ENCODE measurements at places on chromosomes 3 and 15. TPM values are rescaled to one million over a fixed set of nuclear protein-coding genes. Genes with fewer than 3 reads are reported as not detected.

DNA sequence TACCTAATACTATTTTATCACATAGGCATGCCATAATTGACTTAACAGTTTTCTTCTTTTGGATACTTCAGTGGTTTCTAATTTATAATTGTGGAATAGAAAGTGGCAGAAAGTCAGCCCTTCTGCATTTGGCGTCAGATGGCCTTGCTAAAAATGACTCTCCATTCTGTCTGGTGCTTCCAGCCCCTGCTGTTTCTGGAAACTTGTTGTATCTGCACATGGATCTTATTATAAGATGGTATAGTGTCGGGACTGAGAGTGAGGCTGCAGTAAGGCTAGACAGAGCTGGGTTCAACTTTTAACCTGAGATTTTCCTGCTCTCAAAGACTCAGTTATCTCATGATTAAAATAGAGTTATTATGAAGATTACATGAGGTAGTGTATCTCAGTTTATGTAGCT lies 74.8 kb upstream of the WDR72 start:
- DNase-seq: no peak

DNA sequence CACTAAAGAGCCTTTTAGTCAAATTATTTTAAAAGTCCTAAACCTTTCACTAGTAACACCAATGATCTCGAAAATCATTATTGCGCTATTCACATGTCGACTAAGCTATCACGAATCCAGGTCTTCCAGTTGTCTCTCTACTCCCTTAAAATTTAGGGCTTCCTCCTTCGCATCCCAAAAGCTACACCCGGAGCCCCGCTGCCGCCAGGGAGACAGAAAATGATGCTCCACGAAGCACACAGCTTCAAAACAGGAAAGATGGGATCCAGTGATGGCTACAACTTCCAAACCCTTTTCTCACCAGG lies 253 bp downstream of the IFT80 start:
- DNase-seq: no peak

GRCh38 chr15:86300390-86301125 lies 220.9 kb downstream of the AGBL1 start:
- no peak for DNase-seq

GRCh38 chr15:65421360-65422215 lies 1.2 kb downstream of the IGDCC4 start:
- peak; percentile 79 for DNase-seq

DNA sequence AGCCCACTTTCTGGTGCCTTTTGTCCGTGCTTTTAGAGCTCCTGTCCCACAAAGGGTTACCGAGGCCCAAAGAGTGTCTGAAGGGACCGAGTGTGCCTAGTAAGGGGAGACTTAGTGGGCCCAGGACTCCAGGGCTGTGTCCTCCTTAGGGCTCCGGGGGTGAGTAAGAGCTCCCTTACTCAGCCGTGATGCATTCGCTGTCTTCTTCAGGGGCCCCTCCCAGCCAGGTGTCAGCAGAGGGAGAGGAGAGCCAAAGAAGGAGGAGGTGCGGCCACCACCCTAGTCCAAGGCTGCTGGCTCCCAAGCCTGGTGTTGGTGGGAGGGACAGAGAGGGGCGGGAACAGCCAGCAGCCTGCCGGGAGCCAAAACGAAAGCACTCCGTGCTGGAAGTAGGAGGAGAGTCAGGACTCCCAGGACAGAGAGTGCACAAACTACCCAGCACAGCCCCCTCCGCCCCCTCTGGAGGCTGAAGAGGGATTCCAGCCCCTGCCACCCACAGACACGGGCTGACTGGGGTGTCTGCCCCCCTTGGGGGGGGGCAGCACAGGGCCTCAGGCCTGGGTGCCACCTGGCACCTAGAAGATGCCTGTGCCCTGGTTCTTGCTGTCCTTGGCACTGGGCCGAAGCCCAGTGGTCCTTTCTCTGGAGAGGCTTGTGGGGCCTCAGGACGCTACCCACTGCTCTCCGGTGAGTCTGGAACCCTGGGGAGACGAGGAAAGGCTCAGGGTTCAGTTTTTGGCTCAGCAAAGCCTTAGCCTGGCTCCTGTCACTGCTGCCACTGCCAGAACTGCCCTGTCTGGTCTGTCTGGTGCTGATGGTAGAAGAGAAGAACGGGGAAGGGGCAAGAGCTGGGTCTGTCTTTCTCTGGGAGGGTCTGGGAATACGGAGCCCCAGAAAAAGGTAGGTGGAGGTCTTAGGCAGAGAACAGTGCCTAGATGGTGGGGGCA lies at the start of gene IL17RC:
Gene IL17RC, plus strand, starts transcription at position 365 of the 947 bp plus-strand sequence. Its CDS starts 218 bp downstream, at position 583.
- peak; percentile 94 for DNase-seq

DNA sequence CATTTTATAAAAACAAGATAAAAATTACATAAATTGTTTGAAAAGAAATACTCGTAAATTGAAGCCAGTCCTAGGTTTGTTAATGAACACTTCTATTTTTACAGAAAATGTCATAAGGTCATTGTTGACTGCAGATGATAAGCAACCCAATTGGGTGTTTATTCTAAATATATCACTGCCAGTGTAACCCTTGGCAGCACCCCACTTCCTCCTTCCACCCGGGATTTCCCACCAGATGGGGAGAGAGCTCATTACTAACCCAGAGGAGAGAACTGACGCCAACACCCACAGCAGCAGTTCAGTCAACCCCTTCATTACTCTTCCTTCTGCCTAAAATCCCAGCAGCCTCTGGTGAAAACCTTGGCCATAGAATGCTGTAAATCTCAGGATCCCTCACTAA lies 307.6 kb downstream of the GAP43 start:
- no peak for DNase-seq

DNA sequence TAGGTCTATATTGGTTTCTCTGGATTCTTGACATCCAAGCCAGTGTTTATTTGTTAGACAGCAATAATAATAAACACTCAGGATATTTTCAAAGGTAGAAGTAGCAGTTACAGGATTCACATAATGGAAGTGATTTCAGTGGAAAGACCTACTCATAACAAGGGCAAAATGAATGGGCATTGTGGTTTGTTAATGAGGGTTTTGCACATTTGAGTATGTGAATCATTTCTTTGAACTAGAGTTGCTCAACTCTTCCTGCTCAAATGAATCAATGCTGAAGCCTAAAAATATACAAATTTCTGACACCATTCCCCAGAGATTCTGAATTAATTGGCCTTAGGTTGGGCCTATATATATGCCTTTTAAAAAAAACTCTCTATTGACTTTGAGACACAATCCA lies 4.1 kb upstream of the COL6A5 start:
- no peak for DNase-seq

DNA sequence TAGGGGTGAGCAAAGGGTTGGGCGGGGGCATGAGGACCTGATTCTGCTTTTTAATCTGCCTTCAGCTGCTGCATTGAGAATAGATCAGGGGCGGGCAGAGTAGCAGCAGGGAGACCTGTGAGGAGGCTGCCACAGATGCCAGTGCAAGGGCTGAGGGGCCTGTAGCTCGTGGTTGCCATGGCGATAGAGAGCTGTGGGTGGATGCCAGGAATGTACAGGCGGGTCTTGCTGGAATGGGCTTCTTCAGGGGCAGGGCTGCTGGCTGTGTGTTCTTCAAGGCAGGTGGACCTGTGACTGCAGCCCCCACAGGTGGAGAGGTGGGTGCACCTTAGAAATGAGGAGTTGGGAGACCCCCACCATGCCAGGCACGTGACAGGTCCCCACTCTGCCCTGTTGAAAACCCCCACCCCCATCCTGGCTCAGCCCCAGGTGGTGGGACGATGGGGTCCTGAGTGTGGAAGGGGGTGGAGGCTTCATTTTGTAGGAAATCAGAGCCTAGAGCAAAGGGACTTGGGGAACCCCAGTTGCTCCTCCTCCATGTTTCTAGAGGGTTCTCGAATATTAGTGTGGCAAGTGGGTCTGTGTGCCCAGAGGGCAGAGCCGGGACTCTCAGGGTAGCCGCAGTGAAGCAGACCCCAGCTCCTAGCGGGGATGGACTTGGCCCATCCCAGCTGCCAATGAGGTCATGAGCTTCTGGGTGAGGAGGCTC lies 38.3 kb downstream of the SLC6A6 start:
- DNase-seq: no peak

GRCh38 chr3:26369133-26369532 lies 253.4 kb upstream of the LRRC3B start:
- no peak for DNase-seq

GRCh38 chr3:149315694-149316093 lies 17.7 kb downstream of the TM4SF18 start:
- no peak for DNase-seq

GRCh38 chr3:181868576-181869082 lies 156.9 kb downstream of the SOX2 start:
- no peak for DNase-seq

- no peak for DNase-seq
Measured at GRCh38 chr3:171954690-171955383, 84.5 kb upstream of the FNDC3B start.

- no peak for DNase-seq
Measured at GRCh38 chr3:95798628-95799027, 1015.8 kb upstream of the EPHA6 start.

GRCh38 chr3:65126527-65127410 lies 439.0 kb upstream of the ADAMTS9 start:
- DNase-seq: no peak

DNA sequence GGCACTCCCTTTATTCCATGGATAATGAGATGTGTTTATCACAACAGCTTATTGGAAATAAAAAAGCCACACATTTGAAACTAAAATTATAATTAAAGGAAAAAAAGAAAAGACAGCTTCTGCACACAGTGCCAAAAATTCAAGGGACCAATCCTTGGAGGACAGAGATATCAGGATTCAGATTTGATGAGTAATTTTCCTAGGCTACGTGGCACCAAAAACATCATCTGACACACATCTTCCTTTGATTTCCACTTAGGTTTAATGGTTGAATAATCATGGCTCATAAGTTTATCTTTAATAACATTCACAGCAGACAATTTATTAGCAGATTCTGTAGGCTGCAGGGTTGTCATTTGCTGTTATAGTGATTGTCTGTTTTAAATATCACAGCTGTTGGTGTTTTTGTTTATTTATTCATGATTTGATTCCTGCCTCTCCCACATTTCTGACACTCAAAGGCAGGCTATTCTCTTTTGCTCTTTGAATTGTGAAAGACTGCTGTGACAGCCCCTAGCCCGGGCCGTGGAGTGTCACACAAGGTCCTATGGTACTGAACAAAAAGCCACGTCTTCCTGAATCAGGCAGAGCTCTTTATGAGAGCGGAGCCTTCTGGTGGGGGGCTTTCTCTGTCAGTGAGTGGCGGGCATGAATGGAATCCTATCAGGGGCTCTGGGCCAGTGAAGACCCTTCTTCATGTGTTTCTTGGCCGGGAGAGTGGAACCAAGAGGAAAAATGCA lies 708.5 kb downstream of the SQOR start:
- no peak for DNase-seq

- no peak for DNase-seq
Measured at GRCh38 chr3:45409921-45410320, 21.5 kb downstream of the LARS2 start.

DNA sequence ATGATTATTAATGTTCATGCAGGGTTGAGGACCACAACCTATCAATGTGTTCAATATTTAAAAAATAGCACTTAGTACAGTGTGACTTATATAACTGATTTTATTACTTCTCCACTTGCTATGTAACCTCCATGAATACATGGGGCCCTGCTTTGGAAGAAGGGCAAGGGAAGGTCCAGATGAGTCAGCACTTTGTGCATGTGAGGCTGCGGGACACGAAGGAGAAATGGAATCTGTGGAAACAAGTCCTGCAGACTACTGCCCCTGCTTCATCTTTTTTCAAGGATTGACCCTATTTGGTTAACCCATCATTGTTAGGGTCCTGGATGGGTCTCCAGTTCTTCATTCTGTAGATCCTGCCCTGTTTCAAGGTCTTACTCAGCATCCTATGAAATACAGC lies 1.6 kb downstream of the NXPE3 start:
- no peak for DNase-seq

DNA sequence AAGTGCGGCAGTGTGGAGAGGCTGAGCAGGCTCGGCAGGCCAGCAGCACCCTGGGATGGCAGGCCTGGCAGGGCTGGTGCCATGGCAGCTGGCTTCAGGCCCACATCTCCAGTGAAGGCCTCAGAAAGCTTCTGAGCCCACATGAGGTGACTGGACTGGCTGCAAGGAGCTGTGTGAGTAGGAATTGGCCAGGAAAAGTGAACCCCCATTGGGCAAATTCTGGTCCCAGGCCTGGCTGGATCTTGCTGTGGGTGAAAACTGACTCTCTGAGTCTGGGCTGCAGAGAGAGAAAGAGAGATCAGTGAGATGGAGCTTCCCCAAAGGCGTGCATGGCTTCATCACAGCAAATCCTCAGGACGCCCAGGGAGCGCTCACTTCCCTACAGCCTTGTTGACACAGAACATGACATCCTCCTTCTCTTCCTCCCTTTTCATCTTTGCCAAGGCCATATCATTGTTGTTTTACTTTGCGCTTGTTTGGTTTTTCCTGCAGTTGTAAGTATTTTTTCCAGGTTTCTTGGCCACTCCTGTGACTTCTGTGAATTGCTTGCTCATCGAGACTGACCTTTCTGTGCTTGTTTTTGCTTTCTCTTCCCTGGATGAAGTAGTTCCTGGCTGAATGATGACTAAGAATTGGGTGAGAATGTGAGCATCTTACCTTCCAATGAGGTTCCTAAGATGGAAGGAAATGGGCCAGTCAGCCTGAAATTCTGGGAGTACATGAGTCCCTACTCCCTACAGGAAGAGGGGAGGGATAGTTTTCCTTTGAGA lies 299.1 kb downstream of the TLE3 start:
- DNase-seq: no peak

DNA sequence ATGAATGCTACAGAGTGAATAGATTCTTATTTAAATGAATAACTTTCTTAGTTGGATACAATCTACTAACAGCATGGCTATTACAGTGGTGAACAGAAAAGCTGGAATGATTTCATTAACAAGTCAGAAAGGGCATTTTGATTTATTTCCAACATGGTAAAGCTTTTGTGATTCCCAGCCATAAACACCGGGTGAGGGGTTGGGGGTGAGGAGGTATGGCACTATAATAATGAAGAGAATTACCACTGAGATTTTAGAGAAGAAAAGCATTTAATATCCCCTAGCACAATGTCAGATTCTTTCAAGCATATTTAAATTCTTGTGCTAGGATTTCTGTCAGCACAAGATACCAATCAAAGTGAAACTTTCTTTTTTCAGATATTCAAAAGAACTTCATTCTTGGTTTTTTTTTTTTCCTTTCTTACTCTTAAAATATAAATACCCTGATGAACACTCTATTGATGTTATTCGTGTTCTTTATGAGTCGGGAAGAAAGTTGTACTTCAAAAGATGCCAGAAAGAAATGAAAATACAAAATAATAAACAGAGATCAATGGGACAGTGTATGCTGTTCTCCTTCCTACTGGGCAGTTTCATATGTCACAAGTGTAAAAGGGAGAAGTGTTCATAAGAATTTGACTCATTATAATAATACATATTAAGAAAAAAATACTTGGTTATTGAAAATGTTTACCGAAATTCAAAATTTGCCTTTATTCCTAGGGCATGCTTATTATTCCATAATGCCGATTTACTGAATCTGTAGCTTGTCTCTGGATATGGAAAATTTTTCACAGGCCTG lies 522.8 kb downstream of the CADM2 start:
- DNase-seq: no peak

The CCNB2 gene
- total RNA-seq: 9.5 TPM

The NOX5 gene
- not detected for total RNA-seq

The ACOX2 gene
- total RNA-seq: 9.1 TPM

The NME9 gene
- total RNA-seq: not detected

The HCLS1 gene
- 11.8 TPM for total RNA-seq
